ENCODE measurements at places on chromosomes 5 and 9.

DNA sequence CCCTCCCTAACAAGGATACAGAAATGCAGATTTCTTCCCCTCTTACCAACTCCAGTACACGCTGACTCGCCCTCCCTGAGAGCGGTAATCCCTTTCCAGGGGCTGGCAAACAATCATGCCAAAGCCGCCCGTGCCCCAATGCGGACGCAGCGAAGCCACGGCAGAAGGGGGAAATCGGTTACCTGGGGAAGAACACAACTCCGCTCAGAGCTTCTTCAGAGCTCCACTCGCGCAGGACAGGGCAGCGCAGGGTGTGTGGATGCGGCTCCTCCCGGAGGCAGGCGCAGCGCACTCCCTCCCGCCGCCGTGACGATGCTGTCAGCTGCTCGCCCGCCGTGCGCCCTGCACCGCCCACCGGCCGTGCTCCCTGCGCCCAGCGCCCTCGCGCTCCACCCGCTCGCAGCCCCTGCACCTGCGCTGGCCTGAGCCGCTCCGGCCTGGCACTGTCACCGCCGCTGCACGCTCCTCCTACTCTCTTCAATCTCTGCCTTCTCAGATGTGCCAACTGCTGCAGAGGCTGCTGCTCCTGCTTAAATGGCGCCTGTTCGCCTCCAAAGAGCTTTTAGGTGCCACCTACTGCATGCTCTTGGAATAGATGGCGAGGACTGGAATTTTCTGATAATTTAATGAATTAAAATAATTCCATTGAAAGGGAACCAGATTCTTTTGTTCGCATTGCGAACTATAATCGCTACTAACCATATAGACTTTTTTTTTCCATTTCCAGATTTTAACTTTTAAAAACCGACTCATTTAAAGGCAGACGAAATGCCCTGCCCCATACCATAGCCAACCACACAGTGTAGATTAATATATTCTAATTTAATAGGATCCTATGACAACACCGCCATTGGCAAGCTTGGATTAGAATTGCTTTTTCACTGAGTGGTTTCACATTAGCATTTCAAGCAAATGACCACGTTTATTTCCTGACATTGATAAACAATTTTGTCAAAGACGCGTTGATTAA lies at the start of gene DIRAS2:
Gene DIRAS2, minus strand, starts transcription at position 255 of the 970 bp plus-strand sequence. CDS start 28,997 bp downstream, outside the sequence.
- DNase-seq: peak; percentile 5

- DNase-seq: no peak
Measured at GRCh38 chr5:91416491-91416890, 33.4 kb upstream of the ARRDC3 start.

GRCh38 chr9:1460143-1460769 lies 410.1 kb downstream of the DMRT2 start:
- no peak for DNase-seq

- no peak for DNase-seq
Measured at GRCh38 chr5:164553851-164554250, 1048.4 kb downstream of the MAT2B start.

DNA sequence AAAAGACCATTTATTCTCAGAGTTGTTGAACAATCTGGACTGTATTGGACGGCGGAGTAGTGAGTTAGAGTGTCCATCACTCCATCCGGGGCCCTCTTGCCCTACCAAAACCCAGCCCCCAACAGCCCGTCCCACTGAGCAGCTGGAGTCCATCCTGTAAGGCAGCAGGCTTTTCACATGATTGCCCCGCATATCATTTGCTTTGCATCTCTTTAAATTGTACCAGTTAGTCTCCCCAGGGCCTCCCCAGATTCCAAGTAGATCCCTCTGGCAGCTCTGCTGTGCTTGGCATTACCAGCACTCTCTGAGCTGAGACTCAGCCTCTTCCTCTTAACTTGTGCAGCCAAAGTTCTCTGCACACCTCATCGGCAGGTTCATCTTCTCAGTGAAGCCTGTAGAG lies 48.6 kb upstream of the ADCY2 start:
- DNase-seq: no peak

GRCh38 chr9:137269231-137269772 lies 8.2 kb upstream of the TOR4A start:
- DNase-seq: no peak

DNA sequence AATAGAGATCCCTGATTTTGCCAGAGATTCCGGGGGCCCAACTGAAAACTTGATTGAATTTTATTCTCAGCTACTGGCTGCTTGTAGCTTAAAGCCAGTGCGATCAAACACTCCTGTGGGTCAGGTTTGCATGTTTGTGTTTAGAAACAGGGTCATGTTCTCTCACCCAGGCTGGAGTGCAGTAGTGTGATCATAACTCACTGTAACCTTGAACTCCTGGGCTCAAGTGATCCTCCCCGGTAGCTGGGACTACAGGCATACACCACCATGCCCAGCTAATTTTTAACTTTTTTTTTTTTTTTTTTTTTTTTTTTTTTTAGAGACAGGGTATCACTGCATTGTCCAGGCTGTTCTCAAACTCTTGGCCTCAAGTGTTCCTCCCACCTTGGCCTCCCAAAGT lies 66.6 kb downstream of the LRRC70 start:
- no peak for DNase-seq

GRCh38 chr9:110447476-110447875 lies 109.8 kb upstream of the TXNDC8 start:
- DNase-seq: no peak

DNA sequence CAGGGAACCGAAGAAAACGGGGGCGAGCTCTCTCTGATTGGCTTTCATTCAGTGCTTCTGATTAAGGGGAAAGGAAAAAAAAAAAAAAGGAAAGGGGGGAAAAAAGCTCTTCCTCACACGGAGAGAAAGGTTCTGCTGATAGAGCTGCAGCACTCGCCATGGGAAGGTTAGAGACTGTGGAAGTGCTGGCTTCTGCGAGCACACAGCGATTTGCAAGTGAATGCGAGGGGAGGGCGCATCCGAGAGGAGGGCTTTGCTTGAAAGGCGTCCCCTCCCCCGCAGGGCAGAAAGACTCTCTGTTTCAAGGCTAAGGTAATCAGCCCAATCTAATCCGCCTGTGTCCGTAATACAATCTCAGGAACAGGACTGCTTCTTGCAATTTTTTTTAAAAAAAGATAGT lies at the start of gene CDH10:
Gene CDH10, minus strand, starts transcription at position 218 of the 400 bp plus-strand sequence. CDS start 51,488 bp downstream, outside the sequence.
- DNase-seq: no peak

- no peak for DNase-seq
Measured at GRCh38 chr9:69425136-69425801, 100.3 kb downstream of the ENTREP1 start.

GRCh38 chr5:169626779-169627178 lies 10.3 kb upstream of the DOCK2 start:
- no peak for DNase-seq

DNA sequence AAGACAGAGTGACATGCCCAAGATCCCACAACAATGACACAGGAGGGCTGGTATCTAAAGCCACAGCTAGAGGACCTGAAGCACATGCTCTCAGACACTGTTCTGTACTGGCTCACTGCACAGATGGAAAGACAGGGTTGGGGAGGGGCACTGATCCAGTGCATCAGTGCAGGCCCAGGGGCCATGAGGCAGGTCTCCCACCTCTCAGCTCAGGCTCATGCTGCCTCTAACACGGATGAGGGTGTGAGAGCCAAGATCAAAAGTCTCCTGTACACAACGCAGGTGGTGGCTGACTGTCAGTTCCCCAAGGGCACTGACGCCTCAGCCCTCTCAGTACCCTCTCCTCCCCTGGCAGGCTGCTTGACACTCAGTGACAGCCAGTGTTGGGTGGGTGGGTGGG lies 10.9 kb downstream of the RAPGEF1 start:
- peak; percentile 72 for DNase-seq

GRCh38 chr5:15525703-15526275 lies 25.8 kb downstream of the FBXL7 start:
- no peak for DNase-seq

- no peak for DNase-seq
Measured at GRCh38 chr5:149221326-149221725, 50.3 kb upstream of the AFAP1L1 start.

DNA sequence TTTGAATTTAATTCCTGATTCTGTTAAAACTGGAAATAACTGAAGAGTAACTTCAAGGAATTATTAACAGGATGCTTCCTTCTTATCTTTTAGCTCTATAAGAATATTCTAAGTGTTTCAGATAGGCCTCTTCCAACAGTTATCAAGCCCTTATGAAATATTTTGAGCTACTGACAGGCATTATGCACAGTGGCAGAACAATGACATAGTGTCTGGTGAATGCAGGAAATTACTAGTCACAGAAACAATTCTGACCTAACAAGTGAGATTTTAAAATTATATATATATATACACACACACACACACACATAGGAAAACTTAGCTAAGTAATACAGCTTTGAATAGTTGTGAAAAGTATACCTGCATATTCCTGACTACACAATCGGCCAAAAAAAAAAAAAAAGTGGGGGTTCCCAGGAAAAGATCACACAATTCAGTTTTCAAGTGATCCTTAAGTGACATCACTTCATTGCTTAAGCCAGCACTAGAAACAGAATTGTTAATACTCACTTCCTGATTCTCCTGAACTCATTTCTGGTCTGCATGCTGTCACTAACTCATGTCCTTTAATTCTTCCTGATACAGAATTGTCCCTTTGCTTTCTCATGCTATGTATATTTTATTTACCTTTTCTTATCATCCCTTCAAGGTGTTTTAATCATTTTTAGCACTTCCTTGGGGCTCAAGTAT lies 77.3 kb downstream of the SLC25A46 start:
- no peak for DNase-seq

GRCh38 chr9:7721291-7721690 lies 78.3 kb downstream of the DMAC1 start:
- DNase-seq: no peak

DNA sequence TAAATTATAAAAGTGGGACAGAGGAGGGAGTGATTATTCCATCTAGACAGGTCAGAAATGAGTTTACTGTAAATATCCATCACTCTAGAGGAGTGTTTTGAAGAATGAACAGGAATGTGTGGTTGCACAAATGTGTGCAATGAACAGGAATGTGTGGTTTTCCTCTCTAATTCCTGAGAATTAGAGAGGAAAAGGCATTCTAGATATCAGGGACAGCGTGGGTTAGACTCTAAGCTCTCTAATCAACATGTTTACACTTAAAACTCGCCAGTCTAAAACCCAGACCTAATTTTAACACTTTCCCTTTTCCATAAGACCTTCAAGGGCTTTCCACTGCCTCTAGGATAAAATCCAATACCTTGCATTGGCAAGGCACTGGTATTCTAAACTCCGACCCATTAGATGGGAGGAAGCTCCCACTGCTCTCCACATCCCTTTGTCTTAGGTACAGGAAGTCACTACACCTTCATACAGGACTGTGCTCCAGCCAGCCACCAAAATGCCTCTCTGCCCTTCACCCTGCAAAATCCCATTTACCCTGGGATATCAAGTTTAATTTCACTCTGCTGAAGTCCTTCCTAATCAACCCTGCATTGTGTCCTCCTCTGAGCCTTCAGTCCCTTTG lies 67.9 kb downstream of the NFIB start:
- no peak for DNase-seq

DNA sequence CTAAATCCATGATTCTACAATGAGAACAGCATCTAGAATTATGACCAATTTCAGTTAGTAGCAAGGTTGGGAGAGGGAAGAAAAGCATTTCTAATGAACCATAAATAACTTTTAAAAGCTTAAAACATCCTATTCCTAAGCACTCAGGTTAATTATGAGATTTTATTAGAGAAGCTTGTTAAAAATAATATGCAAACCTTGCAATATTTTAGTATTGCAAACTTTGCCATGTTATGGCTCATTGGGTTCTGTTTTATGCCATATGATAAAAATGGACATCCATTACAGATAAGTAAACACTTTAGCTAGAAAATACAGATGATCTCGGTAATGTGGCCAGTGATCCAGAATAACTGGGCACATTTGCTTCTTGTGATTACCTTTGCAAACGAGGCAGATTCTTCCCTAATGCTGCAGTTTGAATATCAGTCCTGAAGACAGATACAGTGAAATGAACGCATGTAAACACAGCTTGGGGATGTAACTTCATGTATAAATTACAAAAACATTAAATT lies 447.0 kb downstream of the PLK2 start:
- DNase-seq: no peak

DNA sequence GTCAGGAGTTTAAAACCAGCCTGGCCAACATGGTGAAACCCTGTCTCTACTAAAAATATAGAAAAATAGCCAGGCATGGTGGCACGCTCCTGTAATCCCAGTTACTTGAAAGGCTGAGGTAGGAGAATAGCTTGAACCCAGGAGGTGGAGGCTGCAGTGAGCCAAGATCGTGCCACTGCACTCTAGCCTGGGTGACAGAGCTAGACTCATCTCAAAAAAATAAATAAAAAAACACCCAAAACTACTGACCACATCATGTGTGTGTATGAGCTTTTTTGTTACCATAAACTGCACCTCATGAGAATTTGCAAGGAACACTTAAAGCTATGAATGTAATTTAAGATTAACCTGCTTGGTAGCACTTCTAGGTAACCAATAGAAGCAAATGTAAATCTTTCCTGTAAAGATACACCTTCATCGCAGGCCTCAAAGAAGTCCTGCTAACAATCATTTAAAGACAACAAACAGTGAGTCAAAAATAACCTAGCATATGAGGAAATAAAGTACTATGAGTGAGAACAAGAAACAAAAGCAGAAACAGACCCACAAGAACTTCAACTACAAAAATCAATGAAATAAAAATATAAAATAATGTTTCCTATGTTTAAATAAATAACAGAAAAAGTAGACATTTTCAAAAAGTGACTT lies 13.0 kb downstream of the SLC38A9 start:
- no peak for DNase-seq

- DNase-seq: no peak
Measured at GRCh38 chr5:69042500-69042899, 51.3 kb upstream of the SLC30A5 start.

DNA sequence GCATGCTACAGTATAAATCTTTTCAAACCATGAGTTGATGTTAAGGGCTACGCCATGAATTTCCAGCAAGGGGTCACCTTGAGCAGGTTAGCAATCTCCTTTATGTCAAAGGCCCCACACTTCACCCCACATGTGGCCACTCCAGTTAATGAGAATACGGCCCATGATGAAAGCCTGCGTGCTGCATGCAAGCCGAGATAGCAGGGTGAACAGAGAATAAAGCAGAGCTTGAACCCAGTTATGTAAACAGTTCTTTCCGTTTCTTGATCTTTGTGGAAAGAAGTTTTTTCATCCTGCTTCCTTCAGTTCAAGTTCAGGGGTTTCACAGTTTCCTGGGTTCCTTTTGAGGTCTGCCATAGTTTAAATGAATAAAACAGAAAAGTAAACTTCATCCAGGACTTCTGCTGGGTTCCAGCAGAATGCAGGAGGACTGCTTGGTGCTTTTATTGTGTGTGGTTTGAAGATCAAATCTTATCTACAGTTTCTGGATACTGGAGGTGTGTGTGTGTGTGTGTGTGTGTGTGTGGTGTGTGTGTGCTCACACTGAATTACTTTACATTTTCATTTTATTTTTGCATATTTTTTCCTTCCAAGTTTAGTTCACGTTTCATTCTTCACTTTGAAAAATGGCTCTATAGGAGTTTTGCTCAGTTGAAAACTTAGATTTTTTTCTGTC lies 87.1 kb downstream of the HMHB1 start:
- DNase-seq: no peak

GRCh38 chr5:66958980-66959641 lies 237.5 kb downstream of the CD180 start:
- no peak for DNase-seq

Data from memory B cell (primary cell).